ENCODE measurements at places on chromosomes 3 and 15.

- DNase-seq: no peak
Measured at GRCh38 chr15:42240823-42241222, 32.2 kb upstream of the GANC start.

DNA sequence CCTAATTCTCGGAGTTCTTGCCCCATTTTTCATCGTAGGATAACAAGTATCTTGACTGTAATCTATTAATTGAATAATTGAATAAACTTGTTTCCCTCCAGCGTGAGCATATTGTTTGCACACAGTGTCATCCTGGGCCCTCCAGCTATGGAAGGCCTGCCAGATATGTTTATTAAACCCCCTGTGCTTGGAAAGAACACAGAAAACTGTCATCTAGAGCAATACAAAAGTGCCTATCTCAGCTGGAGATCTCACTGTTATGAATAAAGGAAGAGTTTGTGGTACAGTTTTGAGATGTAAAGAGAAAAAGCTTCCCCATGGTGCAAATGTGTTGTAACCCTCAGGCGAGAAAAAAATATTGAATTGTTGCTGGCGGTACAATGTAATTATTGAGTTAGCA, 405.9 kb downstream of the SOX2 start:
- no peak for DNase-seq

DNA sequence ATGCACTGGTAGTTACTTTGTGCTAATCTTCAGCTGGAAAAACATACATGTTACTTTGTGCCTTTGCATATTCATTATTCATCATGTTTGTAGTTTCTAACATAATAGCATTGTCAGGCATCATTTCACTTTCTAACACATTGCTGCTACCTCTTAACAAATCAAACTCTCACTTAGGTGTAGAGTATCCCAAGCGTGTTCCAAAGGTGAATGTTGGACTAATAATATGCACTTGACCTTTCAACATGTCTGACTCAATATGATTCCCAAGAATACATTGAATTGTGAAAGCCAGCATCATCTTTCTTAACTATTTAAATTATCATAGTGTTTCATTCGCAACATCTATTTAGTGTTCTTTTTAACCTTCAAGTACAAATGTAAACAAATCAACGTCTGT, 211.6 kb downstream of the BBX start:
- no peak for DNase-seq

DNA sequence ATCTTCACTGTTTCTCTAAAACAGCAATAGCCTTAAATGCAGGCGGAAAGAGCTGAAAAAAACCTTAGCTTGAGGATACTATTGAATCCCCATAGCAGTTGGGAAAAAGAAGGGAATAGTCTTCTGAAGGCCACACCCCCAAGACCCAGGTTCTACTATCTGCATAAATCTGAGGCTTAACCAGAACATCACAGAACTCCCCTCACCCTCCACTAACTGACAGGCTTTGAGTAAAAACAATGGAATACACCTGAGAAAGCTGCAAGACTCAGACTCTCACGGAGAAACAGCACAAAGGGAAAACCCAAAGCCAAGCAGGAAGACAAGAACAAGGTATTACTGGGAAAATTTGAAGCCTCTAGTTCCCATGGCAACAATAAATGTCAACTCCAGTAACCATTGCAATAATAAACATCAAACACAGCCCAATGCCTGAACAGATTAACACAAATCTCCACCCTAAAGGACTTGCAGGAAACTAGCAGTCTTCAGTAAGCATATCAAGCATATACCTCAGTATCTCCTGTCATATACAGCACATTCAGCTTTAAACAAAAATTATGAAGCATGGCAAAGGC, 56.4 kb downstream of the TMCC1 start:
- DNase-seq: no peak

- no peak for DNase-seq
Measured at GRCh38 chr15:77226652-77227051, 155.7 kb upstream of the TSPAN3 start.

DNA sequence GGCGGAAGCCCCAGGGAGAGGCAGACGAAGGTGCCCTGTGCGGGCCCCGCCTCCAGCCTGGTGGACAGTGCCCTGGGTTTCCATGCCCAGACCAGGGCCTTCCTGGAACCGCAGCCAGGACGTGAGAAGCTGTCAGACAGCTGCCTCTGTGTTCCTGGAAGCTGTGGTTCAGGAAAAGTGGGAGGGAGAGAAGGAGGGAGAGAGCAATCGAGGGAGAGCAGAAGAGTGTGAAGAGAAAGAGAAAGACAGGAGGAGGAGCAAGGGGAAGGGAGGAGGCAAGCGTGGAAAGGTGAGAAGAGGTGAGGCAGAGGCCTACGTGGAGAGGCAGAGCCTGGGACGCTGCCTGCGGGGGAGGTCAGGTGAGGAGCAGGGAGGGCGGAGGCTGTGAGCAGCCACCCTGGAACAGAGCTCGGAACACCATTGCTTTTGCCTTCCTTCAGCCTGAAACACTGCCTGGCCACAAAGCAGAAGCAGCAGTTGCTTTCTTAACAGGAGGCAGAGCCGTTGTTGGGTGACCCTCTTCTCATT, 18.6 kb downstream of the ZDHHC19 start:
- DNase-seq: no peak

- peak; percentile 10 for DNase-seq
Measured at GRCh38 chr15:71811036-71811736, 832 bp downstream of the NR2E3 start.

DNA sequence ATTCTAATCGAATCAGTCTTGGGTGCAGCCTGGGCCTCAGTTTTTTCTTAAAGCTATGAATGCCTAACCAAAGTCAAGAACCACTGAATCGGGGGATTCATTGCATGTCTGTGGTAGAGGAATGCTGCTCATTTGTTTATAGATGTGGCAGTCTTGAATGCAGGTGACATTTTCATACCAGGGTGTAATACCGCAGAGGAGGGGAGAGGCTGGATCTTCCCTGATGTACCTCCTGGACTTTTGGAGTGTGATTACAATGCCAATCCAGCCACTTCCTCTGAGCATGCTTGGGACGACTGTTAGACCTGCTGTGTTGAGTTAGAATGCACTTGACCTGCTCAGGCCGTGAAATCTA, 42.7 kb downstream of the GOLGA6A start:
- no peak for DNase-seq

DNA sequence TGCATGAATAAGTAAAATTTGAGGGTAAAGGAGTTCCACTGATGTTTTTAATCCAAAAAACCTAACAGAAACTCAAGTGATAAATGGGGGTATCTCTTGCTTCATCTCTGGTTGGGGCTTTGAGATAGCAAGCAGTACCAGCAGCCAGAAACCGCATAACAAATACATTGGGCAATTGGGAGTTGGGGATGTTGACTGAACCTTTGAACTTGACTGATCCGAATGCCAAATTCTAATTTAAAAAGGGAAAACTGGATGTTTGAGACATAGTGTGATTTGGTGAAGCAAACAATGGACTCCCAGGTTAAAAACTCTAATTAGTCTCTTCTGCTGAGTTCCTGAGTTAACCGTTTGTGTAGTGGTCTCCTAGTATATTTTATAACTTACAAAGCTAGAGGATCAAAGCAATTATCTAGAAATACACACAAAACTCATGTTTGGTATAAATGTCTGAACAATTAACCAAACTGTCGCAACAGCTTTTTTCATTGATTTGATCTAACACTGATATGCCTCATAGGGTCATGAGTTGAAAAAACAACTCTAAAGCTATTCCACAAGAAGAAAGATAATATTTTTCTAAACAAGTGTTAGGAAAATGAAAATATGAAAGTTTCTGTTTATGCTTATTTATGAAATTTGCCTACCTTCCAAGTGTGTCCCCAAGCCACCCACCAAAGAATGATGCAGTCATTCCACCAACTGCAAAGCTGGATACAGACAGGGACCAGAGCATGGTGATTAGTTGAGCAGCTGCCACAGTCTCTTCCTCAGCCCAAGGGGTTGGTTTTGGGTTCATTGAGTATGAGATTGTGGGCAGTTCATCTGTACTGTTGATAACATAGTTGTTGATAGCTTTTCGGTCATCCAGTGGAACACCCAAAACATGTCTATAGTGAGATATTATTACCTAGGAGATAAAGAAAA, 12.4 kb downstream of the SLC2A2 start:
- no peak for DNase-seq

GRCh38 chr3:143060906-143061305, 58.7 kb upstream of the CHST2 start:
- DNase-seq: no peak

- DNase-seq: peak; percentile 26
Measured at GRCh38 chr3:171187706-171188290, 161.3 kb upstream of the SLC2A2 start.

- DNase-seq: no peak
Measured at GRCh38 chr3:29382409-29382808, 101.5 kb downstream of the RBMS3 start.

DNA sequence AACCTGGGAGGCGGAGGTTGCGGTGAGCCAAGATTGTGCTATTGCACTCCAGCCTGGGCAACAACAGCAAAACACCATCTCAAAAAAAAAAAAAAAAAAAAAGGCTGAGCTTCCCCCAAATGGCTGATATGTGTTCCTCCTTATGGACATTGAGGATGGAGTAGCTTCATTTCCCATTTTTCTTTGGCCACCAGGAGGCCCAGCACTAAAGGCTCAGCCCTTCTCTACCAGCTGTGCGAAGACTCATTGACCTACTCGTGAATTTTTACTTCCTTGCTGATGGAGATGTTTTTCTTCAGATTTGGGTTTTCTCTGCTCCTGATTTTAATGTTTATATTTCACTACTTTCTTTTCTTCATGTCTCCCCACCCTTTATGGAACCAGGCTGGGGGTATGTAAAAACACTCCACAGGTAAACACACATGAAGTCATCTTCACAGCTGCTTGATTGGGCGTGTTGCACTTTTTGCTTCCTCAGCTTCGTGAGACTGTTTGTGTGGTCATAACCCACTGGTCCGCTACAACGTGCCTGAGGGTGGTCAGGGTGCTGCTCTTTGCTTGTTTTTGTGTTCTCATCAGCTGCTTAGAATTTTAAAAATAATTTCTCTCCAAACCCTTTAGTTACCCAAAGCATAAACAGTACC, 13.5 kb downstream of the SEMA4B start:
- DNase-seq: no peak

DNA sequence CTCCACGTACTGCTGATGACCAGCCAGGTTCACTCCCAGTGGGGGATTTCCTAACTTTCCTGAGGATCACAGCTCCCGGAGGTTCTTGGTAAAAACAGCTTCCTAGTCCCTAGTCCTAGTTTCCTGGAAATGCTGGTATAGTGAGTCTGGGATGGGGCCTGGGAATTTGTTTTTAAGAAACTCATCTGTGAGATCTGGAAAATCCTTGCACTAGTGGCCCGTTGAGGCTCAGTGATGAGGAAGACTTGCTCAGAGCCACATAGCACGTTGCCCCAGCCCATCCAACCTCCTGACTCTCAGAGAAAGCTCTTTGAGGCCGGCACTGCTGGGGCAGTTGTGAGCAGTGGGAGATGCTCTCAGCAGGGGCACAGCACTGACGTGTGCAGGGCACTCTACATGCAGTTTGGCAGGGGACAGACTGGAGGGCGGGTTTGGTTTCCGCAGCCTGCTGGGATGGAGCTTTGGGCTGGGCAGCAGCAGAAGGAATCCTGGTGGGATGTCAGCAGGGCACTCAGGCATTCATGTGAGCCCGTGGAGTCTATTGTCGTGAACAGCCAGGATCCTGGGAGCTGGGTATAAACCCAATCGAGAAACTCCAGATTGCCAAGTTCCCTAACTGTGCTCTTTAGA, 31.6 kb downstream of the SAXO2 start:
- DNase-seq: no peak

GRCh38 chr3:142946861-142947260, 16.6 kb downstream of the PAQR9 start:
- no peak for DNase-seq

- DNase-seq: no peak
Measured at GRCh38 chr15:23518104-23518503, 47.4 kb upstream of the MKRN3 start.

DNA sequence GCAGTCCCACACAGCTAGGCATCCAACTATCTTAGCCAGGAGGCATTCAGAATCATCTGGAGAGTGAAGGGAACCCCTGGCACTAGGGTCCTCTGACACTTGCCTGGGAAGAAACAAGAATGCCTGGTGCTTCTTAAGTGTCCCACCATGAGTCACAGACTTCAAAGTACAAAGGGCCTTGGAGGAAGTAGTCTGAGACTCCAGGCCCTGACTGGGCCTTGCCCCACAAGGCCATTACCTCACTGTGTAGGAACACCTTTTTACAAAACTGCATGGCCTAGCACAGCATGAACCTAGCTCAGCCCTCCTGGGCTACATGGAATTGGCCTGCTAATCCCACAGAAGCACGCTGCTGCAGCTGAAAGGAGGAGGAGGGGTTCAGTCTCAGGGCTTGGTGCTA, 104.5 kb upstream of the SLCO2A1 start:
- no peak for DNase-seq

GRCh38 chr3:147002721-147003120, 397.6 kb upstream of the PLSCR5 start:
- DNase-seq: no peak

Data from GM10248 (cell line).